ENCODE measurements at places on chromosomes 6 and 20. TPM values are rescaled to one million over a fixed set of nuclear protein-coding genes. Genes with fewer than 3 reads are reported as not detected.

GRCh38 chr20:11918391-11918845 lies 725 bp downstream of the BTBD3 start:
- 0 out of 2 replicates have a peak, but pooled peaks cover 3% of the 10 kb centered on the region for H3K36me3 ChIP-seq
- peak; percentile 2 for DNase-seq
- H3K27me3 ChIP-seq = no peaks in the 10 kb centered on the region
- H3K4me1 ChIP-seq = peaks cover 14% of the 10 kb centered on the region
- H3K27ac ChIP-seq = no peak overlapping the region

GRCh38 chr6:42068173-42068572 lies 17.8 kb downstream of the TAF8 start:
- no peak overlapping the region for H3K27ac ChIP-seq
- no peaks in the 10 kb centered on the region for H3K27me3 ChIP-seq
- DNase-seq = no peak
- H3K4me1 ChIP-seq = no peaks in the 10 kb centered on the region
- H3K36me3 ChIP-seq = peaks cover 20% of the 10 kb centered on the region

DNA sequence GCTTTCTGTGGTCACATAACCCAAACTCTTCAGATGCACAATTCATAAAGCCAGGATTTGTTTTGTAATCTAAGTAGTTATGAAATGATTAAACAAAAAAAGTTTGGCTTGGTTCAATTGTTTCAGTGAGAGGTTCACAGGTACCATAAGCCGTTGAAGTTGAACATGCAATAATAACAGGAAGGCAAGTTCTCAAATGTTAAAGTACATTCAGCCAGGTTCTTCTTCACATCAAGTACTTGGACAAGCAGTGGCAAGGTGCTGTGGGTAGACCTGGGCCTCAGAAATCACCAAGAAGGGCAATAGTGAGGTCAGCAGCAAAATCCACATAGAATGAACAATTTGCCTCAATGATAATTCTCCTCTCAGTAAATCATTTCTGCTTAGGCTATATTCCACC lies 175.5 kb downstream of the EPM2A start:
- DNase-seq = no peak
- H3K27me3 ChIP-seq = no peaks in the 10 kb centered on the region
- no peaks in the 10 kb centered on the region for H3K36me3 ChIP-seq
- H3K27ac ChIP-seq = no peak overlapping the region
- no peaks in the 10 kb centered on the region for H3K4me1 ChIP-seq

COL12A1 gene
- polyA plus RNA-seq = 253 TPM

DNA sequence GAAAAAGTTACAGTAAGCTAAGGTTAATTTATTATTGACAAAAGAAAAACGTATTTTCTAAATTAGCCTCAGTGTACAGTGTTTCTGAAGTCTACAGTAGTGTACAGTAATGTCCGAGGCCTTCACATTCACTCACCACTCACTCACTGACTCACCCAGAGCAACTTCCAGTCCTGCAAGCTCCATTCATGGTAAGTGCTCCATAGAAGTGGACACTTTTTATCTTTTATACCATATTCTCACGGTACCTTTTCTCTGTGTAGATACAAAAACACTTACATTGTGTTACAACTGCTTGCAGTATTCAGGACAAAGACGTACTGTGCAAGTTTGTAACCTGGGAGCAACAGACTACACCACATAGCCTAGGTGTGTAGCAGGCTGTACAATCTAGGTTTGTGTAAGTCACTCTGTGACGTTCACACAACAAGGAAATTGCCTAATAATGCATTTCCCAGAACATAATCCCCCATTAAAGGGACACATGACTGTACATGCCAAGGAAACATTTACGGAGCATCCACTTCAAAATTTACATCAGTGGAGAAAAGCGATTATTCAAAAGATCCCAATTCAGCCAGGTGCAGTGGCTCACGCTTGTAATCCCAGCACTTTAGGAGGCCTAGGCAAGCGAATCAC lies 133.4 kb downstream of the BANF2 start:
- no peaks in the 10 kb centered on the region for H3K36me3 ChIP-seq
- H3K4me1 ChIP-seq = peaks cover 41% of the 10 kb centered on the region
- no peaks in the 10 kb centered on the region for H3K27me3 ChIP-seq
- peak; percentile 60 for DNase-seq
- H3K4me3 ChIP-seq = no peak overlapping the region
